ENCODE measurements at places on chromosomes 7 and 10.

DNA sequence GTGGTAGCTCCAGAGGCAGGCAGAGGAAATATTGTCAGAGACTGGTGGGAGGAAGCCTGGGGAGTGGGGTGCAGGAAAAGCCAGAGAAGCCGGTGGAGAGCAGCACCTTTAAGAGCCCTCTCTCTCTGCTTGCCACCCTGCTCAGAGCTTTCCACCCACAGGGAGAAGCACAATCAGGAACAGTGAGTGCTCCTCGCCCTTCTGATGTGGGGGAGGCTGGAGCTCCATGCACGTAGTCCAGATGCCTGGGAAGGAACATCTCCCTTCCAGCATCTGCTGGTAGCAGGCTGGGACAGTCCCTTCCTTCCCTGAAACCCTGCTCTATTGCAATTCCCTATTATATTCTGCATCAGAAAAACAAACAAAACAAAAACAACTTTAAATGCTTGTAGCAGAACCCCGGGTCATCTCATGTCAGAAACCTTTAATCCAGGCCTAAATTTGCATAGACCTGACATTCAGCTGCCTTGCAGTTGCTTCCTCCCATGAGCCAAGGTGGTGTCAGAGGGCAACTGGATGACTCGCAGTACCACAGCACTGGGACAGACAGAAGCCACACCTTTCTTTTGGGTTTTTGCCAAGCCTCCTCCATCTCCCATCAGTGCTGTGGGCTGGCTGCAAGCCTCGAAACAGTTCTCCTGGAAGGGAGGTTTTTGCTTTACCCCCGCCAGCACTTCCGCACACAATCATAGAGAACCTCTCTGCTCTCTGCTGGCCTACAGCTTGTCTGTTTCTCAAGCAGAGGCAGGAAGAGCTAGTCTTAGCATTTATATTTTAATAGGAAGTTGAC, 13.1 kb downstream of the AVPI1 start:
- no peak for DNase-seq

DNA sequence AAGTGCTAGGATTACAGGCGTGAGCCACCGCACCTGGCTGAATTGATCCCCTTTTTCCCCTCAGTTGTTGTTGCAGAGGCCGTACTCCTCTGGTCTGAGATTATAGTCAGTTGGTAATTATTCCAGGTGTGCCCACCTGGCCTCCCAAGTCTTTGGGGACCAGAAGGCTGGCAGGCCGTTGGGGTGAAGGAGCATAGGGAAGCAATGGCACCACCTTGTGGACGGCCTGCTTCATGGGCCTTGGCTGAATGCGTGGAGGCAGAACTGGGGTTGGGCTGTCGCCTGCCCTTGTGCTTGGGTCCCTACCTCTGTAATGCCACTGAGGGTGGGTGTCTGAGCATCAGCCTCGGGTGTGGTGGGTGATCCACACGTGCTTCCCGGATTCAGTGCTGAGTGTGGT, 125.7 kb downstream of the RGS10 start:
- peak; percentile 36 for DNase-seq

DNA sequence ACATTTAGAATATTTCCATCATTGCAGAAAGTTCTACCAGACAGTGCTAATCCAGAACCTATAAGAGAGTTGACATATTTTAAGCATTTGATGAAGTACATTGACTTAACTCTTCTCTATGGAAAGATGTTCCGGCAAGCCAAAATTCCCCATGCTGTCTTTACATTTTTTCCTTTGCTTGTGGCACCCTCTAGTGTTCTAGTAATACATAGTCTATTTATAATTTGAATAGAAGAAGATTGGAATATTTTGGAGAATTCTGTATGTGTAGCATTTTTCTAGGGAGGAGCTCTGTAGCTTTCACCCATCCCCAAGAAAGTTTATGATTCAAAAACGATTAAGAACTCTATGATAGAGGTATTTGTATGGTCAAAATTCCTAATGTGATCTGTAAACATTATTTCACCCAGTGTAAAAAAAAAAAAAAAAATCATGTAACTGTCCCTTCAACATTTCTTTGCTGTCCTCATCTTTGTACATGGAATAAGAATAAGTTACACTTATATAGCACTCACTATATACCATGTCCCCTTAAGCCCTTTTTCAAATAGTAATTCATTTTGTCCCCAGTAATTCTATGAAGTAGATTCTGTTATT, 33.2 kb downstream of the NRF1 start:
- no peak for DNase-seq

GRCh38 chr7:34296663-34297062, 361.4 kb upstream of the NPSR1 start:
- DNase-seq = no peak

Measured in T-helper 17 cell (primary cell).